Right ventricle myocardium inferior (tissue), 1 donor: ENCODE measurements at places on chromosomes 2 and 18.
A peak's percentile ranks its signal among the peaks of the same experiment; 100 is the strongest.

DNA sequence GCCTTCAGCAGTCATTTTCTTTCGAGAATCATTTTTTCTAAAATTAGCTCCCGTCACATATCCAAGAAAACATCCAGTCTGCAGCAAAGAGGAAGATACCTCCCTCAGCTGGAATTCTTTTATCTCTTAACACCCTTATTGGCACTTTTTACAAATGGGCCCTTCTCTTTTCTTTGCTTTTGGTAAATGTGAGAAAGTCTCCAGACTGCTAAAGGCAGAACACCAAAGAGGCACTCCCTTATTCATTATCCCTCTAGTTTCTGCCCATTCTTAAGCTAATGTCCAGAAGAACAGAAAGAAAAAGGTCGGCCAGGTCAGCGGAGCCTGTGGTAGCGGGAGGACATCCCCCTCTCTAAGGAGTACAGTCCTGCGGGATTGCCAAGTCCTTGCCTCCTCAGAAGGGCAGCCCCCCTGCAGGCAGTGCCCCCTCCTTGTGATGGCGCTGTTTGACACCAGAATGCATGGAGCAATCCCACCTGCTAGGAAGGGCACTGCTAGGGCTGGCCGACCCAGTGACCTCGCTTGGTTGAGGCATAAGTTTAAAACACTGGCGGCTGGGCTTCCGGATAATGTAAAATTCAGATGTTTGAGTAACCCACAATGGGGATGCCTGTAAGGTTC, 34.0 kb downstream of the ST6GAL2 start:
- DNase-seq: no peak

- DNase-seq: no peak
These were observed 389.5 kb downstream of the RND3 start for GRCh38 chr2:150097901-150098531.

- DNase-seq: no peak
These were observed 101.9 kb upstream of the EPC2 start for GRCh38 chr2:148542614-148543013.

DNA sequence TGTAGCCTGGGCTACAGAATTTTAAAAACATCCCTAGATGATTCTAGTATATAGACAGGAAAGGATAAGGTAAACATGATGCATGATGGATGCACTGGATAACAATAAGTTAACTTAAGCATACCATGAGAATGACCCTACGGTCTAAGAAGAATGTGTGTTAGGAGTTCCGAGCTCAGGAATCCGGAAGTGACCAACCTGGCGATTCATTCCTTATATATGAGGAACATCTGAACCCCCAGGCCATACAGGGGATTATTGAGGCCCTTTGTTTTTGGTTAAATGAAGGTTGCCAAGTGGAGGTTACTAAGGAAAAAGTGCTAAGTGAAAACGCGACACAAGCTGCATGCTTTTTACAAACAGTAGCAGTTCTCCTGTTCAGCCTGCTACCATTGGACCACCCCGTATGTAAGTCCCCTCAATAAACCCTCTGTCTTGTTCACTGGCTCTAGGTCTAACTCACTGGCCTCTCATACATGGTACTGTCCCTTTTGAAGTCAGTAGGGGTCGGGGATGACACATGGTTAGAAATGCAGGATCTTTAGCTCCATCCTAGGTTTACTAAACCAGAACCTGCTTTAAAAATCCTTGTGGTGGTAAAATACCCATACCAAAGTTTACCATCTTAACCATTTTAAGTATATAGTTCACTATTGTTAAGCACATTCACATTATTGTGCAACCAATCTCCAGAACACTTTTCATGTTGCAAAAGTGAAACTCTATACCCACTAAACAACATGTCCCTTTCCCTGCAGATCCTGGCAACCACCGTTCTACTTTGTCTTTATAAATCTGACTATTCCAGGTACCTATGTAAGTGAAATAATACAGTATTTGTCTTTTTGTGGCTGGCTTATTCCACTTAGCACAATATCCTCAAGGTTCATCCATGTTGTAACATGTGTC, 111.0 kb upstream of the MAP4K3 start:
- DNase-seq: no peak

GRCh38 chr2:10028988-10029874, 14.1 kb upstream of the KLF11 start:
- DNase-seq: peak; percentile 88

DNA sequence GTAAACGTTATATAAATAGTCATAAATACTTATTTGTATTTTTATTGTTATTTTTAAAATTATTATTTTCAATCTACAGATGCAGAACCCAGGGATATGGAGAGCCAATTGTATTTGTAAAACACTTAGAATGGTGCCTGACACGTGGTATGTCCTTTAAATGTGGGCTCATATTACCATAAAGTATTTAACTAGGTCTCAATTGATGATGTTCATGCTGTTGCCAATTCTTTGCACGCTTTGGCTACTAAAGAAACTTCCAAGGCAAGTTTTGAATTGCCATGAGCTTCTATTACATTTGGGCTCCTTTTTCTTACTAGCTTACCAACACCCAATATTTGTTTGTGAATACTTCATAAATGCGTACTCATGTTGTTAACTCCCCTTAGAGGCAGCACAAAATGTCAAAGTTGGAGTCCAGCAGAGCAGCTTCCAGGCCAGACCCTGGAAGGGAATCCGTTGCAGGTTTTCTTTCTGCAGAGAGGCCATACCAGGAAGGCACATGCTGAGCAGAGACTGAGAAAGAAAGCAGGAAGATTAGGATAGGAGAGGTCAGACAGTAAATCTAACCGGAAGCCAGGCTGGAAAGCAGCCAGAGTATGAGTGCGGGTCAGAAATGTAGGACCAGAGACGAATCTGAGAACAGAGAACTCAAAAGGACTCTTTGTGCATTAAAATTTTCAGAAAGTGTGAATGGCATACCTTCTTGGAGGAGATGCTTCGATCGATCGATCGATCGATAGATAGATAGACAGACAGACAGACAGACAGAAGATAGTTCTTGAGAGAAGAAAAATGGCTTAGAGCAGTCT, 4.2 kb upstream of the NOSTRIN start:
- no peak for DNase-seq

DNA sequence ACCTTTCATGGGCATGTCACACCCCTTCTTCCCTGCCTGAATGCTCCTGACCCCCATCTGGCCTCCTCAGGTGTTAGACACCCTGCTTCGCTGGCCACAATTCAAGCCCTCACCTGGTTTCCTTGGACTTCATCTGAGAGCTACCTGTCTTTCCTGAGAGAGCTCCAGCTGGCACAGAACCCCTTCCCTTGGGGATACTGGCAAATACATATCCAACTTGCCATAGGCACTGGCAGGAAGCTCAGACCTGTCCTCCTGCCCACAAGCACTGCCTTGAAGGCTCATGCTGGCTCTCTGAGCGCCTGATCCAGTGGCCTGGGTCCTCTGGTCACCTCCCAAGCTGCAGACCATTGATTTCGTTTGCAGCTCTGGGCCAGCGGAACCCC, 74.1 kb upstream of the MAP4K3 start:
- no peak for DNase-seq

DNA sequence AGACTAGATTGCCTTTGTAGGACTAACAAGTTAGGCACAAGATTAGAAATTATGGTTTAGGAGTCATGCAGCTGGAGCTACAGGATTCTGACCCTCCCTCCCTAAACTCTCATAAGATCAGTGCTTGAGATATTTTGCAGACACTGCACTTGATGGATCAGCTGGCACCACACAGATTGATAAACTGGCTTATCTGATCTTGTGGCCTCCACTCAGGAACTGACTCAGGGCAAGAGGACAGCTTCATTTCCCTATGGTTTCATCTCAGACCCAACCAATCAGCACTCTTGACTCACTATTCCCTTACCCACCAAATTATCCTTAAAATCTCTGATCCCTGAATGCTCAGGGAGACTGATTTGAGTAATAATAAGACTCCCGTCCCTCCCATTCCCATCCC, 152.3 kb downstream of the DIS3L2 start:
- DNase-seq: no peak

GRCh38 chr18:46199515-46200147, 95.4 kb downstream of the HAUS1 start:
- DNase-seq: no peak

DNA sequence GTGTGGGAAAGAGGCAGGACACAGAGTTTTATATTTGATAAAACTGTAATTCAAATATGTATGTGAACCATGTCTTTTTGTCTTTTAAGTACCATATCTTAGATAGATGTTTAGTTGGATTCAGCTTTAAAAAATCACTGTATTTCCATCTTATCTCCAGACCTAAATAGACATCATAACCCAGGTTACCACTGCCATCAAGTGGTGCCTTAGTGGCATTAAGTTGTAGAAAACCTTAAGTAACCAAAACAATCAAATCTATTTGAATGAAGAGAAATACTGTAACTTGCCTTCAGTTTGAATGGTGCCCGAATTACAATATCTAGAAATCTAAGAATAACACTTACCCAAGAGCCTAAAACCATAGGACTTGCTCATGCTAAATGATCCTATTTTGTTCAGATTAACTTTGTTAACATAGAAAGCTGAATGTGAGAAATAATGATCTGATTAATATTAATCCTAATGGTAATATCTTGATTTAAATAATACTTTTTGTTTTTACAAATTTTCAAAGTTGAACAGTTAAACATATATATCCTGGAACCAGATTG, 92.5 kb upstream of the MAP2 start:
- no peak for DNase-seq

- DNase-seq: no peak
These were observed 5.9 kb downstream of the SCYGR3 start for GRCh38 chr2:227608561-227609338.

GRCh38 chr2:50529600-50530218, 502.2 kb downstream of the NRXN1 start:
- DNase-seq: no peak
